Cortex of kidney (tissue), 1 donor: ENCODE measurements at places on chromosomes 1 and 21.

DNA sequence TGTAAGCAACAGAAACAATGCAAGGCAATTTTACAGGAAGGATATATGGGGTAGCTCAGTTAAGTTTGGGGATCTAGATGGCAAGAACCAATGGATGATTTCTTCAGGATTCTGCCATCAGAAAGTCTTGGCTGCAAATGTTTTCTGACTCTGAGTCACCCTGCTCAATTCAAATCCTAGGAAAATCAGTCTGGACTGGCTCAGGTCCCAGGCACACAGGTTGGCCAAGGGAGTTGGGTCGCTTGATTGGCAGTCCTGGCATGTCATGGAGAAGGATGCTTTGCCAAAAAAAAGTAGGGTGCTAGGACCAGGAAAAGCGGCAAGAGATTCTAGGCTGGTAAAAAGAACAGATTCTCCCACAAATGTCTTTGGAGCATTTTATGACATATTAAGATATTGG, 28.9 kb upstream of the S1PR1 start:
- no peak for DNase-seq

DNA sequence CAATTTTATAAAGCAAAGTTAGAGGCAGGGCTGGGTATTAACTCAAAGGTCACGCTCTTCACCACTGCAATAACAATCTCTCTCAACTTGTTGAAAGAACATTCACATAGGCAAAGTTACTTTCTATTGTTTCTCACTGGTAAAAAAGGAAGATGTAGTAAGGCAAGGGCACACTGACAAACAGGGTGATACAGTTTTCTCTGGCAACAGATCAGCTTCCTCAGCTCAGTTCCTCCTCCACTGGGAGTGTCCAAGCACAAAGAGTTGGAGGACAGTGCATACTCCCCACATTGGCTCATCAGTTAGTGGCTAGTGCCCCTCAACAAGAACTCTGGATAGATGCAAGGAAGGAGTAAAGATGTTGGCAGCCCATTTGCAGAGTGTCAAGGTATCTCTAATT, 3.7 kb downstream of the PLPPR4 start:
- no peak for DNase-seq

DNA sequence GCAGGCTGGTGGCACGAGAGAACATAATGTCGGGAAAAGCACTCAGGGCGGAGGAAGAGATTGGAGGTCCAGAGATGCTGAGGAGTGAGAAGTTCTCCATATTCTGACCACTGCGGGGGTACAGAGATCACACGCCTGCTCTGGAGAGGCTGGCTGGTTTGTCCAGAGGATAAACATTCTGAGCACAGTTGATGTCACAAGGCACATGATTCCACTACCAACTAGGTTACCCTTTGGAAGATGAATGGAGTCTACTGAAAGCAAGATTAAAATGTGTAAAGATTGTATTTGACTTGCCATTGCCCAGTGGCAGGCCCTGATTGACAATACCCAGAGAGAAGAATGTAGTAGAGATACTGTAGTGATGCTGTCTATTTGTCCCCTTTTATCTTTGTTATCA, at the start of gene SPATA46:
Gene SPATA46 (minus strand): TSS at position 164 of the 400 bp plus-strand sequence. CDS start 64 bp downstream, at position 100.
- DNase-seq = no peak

GRCh38 chr21:45330075-45330781, 42.5 kb upstream of the POFUT2 start:
- no peak for DNase-seq

DNA sequence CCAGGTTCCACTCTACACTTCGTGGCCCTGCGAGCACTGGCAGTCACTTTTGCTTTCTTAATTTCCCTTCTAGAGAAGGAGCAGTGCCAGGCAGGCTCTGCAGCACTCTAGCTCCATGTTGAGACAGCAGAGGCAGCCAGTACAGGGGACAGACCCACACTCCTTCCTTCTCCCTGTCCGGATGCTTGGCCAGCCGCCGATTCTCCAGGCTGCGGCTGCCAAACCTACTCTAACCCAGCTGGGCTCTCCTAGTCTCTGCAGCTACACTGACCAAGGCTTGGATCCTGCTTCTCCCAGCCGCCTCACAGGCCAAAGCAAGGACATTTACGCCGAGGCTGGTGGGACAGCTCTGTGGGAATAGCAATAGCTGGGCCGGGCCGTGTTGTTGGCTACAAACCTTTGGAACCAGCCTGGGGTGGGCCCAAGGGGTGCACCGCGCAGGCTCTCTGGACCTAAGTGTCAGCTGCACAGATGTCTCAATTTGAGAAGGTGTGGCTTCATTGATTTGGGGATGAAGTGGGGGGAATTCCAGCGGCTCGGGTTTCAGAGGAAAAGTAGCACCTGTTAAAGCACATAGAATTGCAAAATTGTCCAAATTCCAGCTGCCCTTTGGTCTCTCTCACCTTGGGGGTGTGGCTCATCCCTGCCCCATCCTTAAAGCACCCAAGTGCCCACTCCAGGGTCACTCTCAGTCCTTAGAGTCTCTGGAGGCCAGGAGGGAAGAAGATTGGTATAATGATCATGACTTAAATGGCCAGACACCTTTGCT, 3.2 kb downstream of the BARHL2 start:
- DNase-seq = no peak

GRCh38 chr1:29849991-29850757, 613.9 kb downstream of the PTPRU start:
- no peak for DNase-seq
